Right ventricle myocardium inferior (tissue), 1 donor: ENCODE measurements at places on chromosomes 2 and 18. TPM values are rescaled to one million over a fixed set of nuclear protein-coding genes. Genes with fewer than 3 reads are reported as not detected.

The AQP12B gene
- not detected for total RNA-seq

The CRYBA2 gene
- not detected for total RNA-seq

The GDF7 gene
- total RNA-seq = 0.46 TPM

The NAT8 gene
- total RNA-seq = not detected

The CRACDL gene
- total RNA-seq = 3.9 TPM

The GCG gene
- total RNA-seq = not detected

DNA sequence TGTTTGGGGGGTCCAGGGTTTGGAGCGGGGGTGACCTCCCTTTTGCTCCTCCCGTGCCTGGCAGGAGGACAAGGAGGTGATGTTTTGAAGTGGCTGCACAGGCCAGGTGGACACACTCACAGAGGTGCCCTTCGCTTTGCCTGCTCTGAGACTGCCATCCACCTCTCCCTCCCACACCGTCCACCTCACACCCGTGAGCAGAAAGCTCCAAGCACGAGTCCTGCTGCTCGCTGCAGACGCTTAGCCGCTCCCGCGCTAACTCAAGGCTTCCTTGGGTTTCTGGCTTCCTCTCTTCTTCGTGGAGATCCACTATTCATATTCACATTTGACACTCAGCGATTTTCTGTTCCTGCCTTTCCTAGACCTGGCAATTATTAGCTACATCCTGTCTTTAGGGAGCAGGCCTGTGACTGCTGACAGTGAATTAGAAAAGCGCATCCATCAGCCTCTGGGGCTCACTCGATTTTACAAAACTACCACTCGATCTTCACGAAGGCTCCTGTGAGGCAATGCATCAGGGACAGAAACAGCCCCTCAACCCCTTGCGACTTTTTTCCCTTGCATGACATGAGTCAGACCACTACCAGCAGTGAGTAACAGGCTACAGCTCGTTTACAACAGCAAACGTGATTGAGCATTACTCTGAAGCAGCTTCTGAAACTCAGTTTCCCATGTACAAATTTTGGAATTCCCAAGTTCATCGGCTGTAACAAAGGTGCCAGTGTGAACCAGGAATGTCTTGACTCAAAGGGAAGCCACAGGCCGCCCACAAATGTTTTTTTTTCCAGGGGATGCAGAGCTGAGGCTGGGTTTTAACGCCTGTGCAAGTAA lies 238.7 kb upstream of the SOX11 start:
- DNase-seq = peak; percentile 64

GRCh38 chr2:127508023-127508630 lies 18.2 kb downstream of the IWS1 start:
- no peak for DNase-seq

DNA sequence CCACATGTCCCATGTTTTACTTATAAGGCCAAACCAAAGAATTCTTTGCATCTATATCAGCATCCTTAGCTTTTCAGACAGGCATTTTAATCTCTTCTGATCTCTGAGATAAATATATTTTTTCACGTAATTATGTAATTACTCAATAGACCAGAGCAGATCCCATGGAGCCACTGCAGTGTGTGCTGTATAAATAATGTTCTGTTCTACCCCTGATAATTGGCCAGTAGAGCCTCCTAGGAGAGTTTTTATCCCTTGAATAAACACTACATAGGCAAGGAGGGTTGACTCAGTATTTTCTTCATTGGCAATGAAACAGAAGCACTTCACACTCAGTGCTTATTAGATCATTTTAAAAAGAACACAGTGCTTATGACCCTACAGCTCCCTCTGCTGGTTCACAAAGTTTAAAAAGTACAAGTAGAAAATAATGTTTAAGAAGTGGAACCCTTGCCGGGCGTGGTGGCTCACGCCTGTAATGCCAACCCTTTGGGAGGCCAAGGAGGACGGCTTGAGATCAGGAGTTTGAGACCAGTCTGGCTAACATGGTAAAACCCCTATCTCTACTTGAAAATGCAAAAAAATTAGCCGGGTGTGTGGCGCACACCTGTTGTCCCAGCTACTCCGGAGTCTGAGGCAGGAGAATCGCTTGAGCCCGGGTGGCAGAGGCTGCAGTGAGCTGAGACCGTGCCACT lies 91.9 kb downstream of the PPP1R1C start:
- peak; percentile 66 for DNase-seq

DNA sequence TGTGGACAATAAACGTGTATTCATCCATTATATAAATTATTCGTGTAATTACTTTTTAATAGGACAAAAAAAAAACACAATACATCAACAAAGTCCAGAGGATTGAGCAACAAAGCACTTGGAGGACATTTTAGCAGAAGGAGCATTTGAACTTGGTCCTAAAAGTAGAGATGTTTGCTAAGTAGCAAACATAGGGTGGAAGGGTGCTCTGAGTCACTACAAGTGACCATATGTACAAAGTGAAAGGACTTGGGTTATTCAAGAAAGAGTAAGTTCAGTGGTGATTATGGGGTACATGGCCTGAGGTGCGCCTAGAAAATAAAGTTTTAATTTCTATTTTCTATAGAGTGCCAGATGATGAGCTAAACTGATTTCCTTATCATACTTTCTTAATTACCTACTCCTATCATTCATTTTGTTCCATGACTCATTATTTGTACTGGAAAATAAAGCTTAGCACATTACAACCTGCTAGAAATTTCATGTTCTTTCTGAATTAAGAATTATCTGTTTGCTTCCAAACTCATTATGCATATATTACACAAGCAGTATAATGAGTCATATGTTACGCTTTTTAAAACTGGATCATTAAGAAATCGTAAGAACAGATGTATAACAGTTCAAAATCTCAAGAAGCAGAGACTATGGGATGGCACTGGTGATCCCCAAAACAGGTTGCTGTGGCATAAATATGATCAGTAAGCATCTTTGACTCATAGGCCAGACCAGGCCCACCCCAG lies 13.1 kb upstream of the PPP1R1C start:
- DNase-seq = no peak

- DNase-seq = no peak
These were observed 10.0 kb upstream of the SPTBN1 start for GRCh38 chr2:54446122-54446521.

DNA sequence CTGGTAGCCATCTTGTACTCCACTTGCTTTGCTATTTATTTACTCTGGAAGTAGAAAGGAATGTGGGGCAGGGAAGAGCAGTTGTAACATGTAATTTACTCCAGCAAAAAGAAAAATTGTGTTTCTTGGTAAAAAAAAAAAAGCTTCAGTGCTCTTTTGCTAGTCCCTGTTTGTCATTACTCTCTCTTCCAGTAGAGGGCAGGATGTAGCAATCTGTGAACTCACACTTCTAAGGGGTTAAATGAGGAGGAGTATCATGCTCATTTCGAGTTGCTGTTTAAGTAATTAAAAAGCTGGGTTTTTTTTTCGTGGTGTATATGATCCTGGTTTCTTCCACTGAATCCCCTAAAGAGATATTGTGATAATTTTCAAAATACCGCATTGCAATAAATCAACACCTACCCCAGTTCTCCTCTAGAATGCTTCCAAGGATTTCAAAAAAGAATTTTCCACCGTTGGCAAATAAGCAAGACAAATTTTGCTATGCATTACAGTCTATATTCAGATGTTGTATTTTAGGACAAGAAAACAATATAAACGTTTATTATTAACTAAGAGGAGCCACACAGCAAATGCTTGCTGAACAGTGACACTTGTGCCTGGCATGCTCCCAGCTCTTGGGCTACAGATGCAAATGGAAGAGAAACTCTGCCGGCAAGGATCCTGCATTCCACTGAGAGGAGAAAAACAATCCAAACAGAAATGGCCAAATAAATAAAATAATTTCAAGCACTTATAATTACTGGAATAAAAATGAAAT lies 261.6 kb downstream of the ASXL3 start:
- DNase-seq = no peak

DNA sequence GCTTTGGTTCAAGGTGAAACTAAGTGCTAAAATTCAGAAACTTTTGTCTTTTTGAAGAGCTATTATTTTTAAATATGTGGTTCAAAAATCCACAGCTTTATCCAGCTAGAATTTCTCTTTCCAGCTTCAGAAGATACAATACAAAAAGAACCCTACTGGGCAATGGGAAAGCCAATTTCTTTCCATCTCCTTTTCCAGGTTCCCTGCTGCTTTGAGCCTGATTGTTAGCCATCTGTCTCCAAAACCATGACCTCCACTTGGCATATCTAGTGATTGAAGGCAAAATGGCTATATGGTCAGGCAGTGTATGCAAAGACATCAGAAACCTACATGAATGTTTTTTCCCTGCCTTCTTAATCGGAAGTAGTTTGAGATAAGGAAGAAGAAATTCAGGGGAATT lies 134.1 kb downstream of the KCNH7 start:
- no peak for DNase-seq

DNA sequence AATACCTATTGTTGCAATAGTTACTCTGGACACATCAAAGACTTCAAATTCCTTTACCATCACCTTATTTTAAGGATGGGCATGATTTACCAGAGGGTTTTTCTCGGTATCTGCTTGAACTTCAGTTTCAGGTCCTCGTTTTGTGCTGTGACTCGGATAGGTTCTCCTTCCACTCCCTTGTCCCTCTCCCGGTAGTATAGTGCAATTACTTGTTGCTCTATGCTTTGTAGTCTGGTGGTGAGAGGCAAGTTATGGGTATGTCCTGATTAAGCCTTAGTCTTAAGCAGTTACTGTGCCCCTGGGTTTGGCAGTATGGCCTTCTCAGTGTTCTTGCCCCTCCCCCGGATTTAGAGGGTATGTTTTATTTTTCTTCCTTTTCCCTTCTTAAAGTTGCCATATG lies 96.6 kb downstream of the RHBDD1 start:
- no peak for DNase-seq

- DNase-seq = no peak
These were observed 42.4 kb upstream of the KDM3A start for GRCh38 chr2:86398500-86399474.
